Kidney (tissue), 22 donors: ENCODE measurements at places on chromosomes 3 and 15. TPM values are rescaled to one million over a fixed set of nuclear protein-coding genes. Genes with fewer than 3 reads are reported as not detected.
A peak's percentile ranks its signal among the peaks of the same experiment; 100 is the strongest.

- DNase-seq, result no peak
These were observed 468.0 kb upstream of the TBL1XR1 start for GRCh38 chr3:177665122-177665808.

- DNase-seq, result no peak
These were observed 33.2 kb downstream of the SMAD6 start for GRCh38 chr15:66734961-66735908.

GRCh38 chr3:69741032-69741767 is 1.9 kb downstream of the MITF start:
- DNase-seq, result no peak

GRCh38 chr3:14548321-14548729 is 8.2 kb upstream of the GRIP2 start:
- DNase-seq, result peak; percentile 90

Gene STAC
- 6.2 TPM for total RNA-seq

GRCh38 chr15:41647262-41647661 is 12.9 kb upstream of the MGA start:
- no peak for DNase-seq
